ENCODE measurements at places on chromosomes 7 and 10. TPM values are rescaled to one million over a fixed set of nuclear protein-coding genes. Genes with fewer than 3 reads are reported as not detected.

GRCh38 chr10:30188556-30189237 is 129.3 kb upstream of the JCAD start:
- DNase-seq = no peak

DNA sequence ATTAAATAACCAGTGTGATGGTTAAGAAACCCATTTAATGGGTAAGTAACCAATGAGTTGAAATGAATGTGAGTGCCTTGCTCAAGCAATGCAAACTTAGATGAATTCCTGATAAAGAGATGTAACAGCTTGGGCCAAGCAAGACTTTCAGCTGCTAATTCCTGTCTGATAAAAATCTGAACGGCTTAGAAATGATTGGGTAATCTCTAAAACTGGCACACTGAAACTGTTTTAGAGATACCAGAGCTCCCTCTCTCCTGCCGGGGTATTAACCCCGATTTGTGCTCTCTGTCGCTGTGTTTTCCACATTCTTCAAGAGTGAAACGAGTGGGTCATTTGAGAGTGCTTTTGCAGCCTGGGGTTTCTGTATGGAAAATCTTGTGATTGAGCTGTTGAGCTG is 534.9 kb upstream of the GALNT17 start:
- no peak for DNase-seq

GRCh38 chr7:83161899-83162401 is 734 bp downstream of the PCLO start:
- DNase-seq = no peak

GRCh38 chr10:75244487-75245353 is 9.0 kb upstream of the COMTD1 start:
- no peak for DNase-seq

DNA sequence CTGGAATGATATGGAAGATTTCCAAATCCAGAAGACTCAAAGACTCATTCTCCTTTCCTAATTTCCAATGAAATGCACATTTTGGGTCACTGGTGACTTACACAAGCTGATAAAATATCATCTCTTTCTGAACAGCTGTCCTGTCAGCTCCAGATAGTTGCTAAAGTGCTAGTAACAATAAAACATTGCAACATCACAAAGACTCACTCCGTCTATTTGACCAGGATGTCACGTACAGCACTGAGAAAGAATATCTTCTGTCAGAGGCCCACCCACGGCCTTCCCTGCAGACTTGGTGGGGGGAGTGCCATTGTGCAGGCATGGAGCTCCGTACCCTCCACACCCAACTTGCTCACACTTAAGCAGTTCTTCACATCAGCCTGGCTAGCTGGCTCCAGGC is 78.9 kb upstream of the EGR2 start:
- no peak for DNase-seq

The HTRA1 gene
- 0.13 TPM for total RNA-seq

- no peak for DNase-seq
Observed at GRCh38 chr7:25947669-25948516, 204.1 kb upstream of the NFE2L3 start.

The SCIN gene
- total RNA-seq = 0.29 TPM

- no peak for DNase-seq
Observed at GRCh38 chr10:115801992-115802391, 471.0 kb downstream of the GFRA1 start.

The SNX10 gene
- 45.0 TPM for total RNA-seq

The TUBAL3 gene
- not detected for total RNA-seq
